AG04450 (cell line): ENCODE measurements at places on chromosomes 4 and X. TPM values are rescaled to one million over a fixed set of nuclear protein-coding genes. Genes with fewer than 3 reads are reported as not detected.

DNA sequence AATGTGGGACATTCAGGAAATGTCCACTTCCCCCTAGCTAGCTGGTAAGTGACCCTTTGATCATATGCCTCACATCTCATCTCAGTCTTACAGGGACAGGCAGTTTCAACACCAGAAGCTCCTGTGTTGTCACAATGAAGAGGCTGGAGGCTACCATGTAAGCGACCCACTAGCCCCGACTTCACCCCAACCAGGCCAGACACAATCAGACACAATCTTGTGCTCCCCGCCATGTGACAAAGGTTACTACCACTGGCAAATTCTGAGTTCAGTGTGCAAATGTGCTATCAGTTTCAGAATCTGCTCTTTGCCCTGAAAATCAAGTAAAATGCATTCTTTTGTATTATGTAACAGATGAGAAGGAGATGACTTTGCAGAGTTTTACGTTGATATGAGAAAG lies 56.9 kb upstream of the STS start:
- no peak for DNase-seq

GRCh38 chr4:82415922-82416365 lies 14.3 kb downstream of the HNRNPDL start:
- DNase-seq: no peak

DNA sequence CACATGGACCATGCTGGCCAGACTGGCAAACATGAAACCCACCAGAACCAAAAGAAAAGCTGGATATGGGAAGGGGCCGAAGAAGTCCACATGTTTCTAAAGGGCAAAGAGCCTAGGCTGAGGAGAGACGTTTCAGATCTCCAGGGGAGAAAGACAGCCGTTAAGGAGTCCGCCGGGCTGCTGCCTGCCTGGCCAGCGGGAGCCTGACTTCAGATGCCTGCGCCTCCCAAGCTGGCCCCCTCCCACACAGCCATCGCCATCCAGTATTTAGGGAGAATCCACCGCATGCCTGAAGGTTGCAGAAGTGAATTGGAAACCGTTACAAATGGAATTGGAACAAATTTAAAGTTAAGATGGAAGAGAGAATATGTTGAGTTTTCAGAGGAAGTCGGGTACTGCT lies 2.9 kb downstream of the TBL1X start:
- DNase-seq: no peak

Gene F8A2
- not detected in 2 replicates for polyA plus RNA-seq

Gene SSX3
- polyA plus RNA-seq: not detected in 2 replicates

GRCh38 chr4:61298178-61298740 lies 98.1 kb downstream of the ADGRL3 start:
- DNase-seq: no peak

GRCh38 chr4:21470535-21470934 lies 478.0 kb downstream of the KCNIP4 start:
- no peak for DNase-seq

DNA sequence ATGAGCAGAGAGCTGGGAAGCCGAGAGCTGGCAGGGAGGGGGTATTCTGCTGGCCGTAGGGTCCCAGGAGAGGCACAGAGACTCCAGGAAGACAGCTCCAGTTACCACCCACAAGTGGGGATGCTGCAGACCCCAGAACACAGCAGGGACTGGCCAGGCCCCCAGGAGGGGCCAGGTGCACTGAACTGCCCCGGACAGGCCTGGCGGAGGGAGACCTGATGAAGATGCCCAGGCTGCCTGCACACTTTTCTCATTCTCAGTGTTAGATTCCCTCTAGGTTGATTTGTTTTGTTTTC lies 110.8 kb downstream of the CPZ start:
- no peak for DNase-seq

Gene BTK
- not detected in 2 replicates for polyA plus RNA-seq

GRCh38 chr4:140642674-140643437 lies 74.1 kb upstream of the UCP1 start:
- DNase-seq: no peak

- no peak for DNase-seq
Measured at GRCh38 chr4:32226204-32226603, 1506.0 kb downstream of the PCDH7 start.

DNA sequence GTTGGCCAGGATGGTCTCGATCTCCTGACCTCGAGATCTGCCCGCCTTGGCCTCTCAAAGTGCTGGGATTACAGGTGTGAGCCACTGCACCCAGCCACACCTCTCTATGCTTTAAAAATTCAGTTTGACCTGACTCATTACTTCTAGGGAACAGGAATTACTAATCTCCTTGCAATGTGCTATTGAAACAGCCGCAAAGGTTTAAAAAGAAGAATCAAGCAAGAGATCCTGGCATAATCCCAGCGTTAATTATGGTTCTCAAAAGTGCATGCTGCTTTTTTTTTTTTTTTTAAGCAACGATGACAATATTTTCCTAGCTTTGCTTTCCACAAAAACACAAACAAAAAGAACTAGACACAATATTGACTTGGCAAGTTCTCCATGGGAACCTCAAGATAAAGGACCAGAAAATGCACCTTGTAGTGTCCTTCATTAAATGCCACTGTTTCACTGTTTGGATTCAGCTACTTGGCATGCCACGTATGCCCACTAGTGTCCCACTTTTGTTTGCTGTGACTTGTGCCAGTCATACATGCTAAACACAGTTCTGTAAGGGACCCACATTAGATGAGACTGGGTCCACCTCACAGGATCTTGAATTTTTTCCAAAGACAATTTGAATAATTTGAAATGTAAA lies 112.6 kb upstream of the PPARGC1A start:
- DNase-seq: no peak

DNA sequence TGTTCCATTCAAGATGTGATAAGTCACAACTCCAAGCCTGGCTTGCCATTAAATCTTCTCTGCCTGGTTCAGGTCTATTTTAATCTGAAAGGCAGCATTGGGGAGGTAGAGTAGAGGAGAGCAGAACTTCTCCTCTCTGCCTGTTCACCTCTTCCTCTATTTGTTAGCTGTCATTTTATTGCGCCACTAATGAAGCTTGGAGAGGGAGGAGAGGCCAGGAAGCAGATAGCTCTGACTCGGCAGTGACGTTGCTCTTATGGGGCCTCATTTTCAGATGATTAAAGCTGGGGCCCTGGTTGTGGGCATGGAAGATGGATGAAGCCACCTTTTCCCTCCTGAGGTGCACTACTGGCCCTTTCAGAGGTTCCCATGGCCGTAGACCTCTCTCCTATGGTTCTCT lies 207.3 kb downstream of the MID1IP1 start:
- no peak for DNase-seq

DNA sequence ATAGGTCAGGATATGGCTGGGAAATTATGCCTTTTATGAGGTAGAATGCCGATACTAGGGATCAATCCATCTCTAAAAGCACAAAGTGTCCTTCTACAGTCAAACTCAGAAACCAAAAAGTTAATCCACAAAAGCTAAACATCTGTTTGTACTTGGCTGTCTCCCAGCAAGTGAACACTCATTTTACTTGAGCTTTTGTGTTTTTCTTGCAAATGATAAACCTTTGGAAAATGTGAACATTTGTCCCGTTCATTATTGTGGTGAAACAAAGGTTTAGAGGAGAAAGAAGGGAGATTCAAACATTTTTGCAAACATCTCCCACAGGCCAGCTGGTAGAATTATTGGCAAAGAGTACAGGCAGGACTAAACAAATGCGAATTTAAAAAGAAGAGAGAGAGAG lies 300.6 kb upstream of the SPANXN1 start:
- no peak for DNase-seq

Gene AR
- 11.6 and 13.1 TPM in 2 replicates for polyA plus RNA-seq

DNA sequence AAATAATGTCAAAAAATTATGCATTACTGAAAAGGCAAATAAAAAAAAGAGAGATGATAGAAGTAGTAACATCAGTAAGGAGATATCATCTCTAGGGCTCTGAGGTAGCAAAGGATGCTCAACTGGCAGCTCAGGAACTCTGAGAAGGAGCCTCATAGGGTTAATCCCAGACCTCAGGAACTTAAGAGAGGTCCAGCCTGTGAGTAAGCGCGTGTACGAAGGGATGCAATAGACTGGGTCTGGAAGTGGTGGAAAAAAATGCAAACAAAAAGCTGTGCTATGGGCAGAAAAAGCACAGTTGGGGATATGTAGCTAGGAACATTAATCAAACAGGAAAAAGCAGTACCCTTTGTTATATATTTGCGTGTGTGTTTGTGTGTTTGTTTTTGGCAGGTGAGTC lies 282.0 kb downstream of the GALNTL6 start:
- DNase-seq: no peak

Gene BMPR1B
- 0.42 and 0.60 TPM in 2 replicates for polyA plus RNA-seq

Gene GPM6B
- polyA plus RNA-seq: 0.35 and 0.67 TPM in 2 replicates

Gene TSPAN7
- 0.07 TPM in 1 of 2 replicates, not detected in the other for polyA plus RNA-seq

GRCh38 chrX:8849945-8850344 lies 48.8 kb upstream of the FAM9A start:
- DNase-seq: no peak

DNA sequence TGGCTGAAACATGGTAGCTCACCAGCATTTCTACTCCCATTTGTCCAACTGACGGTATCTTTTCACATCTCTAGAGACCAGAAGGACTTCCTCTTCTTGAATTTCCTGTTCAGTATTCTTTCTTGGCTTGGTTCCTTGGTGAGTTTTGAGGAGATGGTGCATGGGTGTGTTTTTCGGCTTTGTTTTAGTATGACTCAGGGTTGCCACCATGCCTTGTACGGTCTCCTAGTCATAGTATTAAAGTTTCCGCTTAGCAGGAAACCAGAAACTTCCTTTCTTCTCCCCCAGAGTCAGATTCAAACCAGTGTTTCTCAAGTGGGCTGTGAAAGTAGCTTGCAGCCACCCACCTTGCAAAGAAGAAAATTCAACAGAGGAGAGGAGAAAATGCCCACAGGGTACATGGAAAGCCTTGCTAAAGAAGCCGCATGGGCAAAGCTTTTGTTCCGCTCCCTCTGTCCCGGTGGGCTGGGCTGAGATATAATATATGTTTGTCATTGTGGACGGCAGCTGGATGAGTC lies 5.7 kb downstream of the CD99 start:
- DNase-seq: peak; percentile 60

Gene IQCM
- 0.05 TPM in 1 of 2 replicates, not detected in the other for polyA plus RNA-seq

GRCh38 chrX:1581132-1581531 lies 10.3 kb upstream of the AKAP17A start:
- DNase-seq: no peak

- DNase-seq: no peak
Measured at GRCh38 chr4:57044279-57044678, 65.6 kb downstream of the POLR2B start.
